Aorta (tissue), 5 donors: ENCODE measurements at places on chromosomes 7 and 10. TPM values are rescaled to one million over a fixed set of nuclear protein-coding genes. Genes with fewer than 3 reads are reported as not detected.

Gene CLCN1
- not detected for total RNA-seq

Gene NUTM2A
- 1.0 TPM for total RNA-seq

Gene ABCC2
- 4.5 TPM for total RNA-seq

Gene HABP2
- total RNA-seq = not detected

Gene CTAGE15
- not detected for total RNA-seq

Gene VOPP1
- 74.1 TPM for total RNA-seq

Gene SPDYE11
- total RNA-seq = not detected

Gene CALML3
- total RNA-seq = not detected

Gene CYP3A5
- not detected for total RNA-seq

Gene OPN1SW
- not detected for total RNA-seq

Gene TMEM236
- 1.1 TPM for total RNA-seq

Gene TBX20
- total RNA-seq = not detected

Gene MYL10
- total RNA-seq = not detected

Gene SFRP5
- 1.4 TPM for total RNA-seq

Gene MACC1
- 0.69 TPM for total RNA-seq

Gene CFAP58
- 1.1 TPM for total RNA-seq

Gene TYW1B
- 3.8 TPM for total RNA-seq

Gene FAM20C
- total RNA-seq = 88.3 TPM

Gene AKR1E2
- 11.0 TPM for total RNA-seq

Gene THNSL1
- 1.2 TPM for total RNA-seq

Gene CRTAC1
- 7.9 TPM for total RNA-seq

Gene FAM13C
- 8.1 TPM for total RNA-seq
